NCI-H1930 (cell line): ENCODE measurements at places on chromosomes 3 and 15.

DNA sequence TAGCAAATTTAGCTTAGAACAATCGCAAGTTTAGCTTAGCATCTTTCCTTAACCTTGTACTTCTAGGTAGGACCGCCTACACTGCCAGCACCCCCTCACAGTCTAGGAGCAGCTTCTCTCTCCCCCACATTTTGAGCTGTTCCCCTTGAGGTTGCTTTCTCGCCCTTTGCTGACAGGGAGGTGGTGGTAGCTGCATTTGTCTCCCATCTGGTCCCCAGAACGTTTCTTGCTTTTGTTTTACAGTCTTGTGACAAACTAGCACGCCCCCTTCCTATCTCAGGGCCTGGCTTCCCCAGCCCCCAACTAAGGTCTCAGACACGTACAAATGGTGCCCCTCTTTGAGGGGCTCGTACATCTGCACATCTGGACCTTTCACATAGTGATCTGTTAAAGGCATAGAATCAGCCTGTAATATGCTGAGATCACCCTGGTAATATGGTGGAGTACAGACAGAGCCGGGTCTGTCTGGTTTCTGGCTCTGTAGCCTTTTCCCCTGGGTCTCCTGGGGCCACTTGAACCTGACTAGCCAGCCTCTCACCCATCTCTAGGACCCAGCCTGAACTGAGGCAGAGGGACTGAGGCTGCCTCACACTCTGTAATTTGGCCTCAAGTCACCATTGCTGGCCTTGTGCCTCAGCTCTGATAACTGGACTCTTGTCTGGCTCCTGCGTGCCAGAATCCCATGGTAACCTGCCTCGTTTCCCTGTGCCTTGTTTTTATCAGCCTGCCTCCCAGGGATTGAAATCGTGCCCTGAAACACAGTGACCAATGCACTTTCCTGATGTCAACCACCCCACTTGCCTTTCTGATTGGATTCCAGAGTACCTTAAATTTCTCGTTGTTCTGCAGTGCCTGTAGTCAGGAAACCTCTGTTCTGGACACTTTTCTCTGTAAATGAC is 27.7 kb downstream of the CRTC3 start:
- DNase-seq, result no peak

DNA sequence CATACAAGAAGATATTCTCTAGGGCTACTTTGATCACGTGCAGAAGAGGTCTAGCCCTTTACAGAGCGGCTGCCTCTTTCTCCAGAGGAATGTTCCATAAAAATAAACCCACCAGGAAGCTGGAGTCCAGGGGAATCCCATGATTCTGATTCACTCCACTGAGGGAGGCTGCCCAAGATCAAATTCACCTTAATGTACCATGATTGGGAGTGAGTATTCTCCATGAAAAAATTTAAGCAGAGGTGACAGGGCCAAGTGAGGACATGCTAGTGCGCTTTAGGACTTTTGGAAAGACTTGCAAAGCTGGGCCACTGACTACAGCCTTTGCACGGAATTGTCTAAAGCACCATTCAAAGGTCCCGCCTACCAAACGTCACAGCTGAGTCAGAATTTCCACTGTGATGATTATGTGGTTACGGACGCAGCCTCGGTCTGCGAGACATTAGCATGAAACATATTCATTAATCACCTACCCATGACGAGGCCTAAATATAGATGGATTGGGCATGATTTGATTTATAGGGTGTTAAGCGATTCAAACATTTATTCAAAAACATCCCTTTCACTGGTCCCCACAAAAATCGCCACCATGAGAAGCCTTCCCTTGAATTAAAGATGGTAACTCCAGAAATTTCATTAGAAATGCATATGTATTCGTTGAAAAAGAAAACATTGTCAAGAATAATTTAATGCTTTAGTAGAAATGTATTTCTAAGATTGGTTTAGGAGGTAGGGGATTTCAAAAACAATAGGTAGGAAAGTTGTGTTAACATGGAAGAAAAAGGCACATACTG is 152.6 kb downstream of the GREM1 start:
- no peak for DNase-seq

- no peak for DNase-seq
These were observed 239.5 kb downstream of the GAP43 start for GRCh38 chr3:115862849-115863248.

GRCh38 chr3:31754575-31755278 is 222.0 kb downstream of the STT3B start:
- DNase-seq, result no peak

- DNase-seq, result no peak
These were observed 185.2 kb upstream of the IL12A start for GRCh38 chr3:159803459-159803858.

GRCh38 chr3:82376883-82377282 is 615.4 kb upstream of the GBE1 start:
- no peak for DNase-seq

- no peak for DNase-seq
These were observed 765.1 kb downstream of the ROBO1 start for GRCh38 chr3:79002465-79003372.

- no peak for DNase-seq
These were observed 61.6 kb upstream of the SUCLG2 start for GRCh38 chr3:67715971-67716370.

- DNase-seq, result no peak
These were observed 40.2 kb upstream of the CRTC3 start for GRCh38 chr15:90489514-90489913.

DNA sequence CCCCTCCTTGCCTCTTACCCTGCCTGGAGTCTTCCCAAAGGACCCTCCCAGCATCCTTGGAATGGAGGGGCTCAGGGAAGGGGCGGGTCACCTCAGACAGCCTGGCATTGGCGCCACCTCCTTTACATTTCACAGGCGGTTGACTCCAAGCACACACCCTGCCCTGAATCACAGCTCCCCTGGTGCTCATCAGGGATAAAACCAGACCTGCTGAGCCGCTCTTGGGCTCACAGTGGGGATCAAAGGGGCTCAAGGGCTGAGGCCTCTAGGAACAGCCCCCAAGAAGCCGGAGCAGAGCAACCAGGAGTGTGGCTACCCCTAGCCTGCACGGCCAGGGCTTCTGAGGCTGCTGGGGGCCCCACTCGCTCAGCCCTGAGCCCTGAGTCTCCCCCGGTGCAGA is 16.6 kb downstream of the LINGO1 start:
- DNase-seq, result no peak

DNA sequence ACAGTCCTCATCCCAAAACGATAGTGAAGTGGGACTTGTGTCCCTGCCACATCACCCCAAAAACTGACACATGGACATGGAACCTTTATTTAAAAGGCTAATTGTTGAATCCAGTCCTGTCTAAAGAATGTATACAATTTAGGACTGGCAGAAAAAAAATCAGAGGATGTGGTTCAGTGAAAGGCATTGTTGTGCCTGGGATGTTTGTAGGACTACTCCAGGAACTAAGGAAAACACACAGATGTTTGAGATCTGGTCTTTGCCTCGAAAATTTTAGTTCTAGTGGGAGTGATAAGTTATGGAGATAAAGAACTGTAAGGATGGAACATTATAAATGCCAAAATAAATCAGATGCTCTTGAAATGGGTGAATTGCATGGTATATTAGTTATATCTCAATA is 27.2 kb downstream of the VGLL4 start:
- no peak for DNase-seq

GRCh38 chr3:114496021-114496434 is 202.2 kb downstream of the TIGIT start:
- DNase-seq, result no peak

GRCh38 chr3:172101107-172101506 is 61.7 kb downstream of the FNDC3B start:
- DNase-seq, result no peak

- no peak for DNase-seq
These were observed 215.3 kb upstream of the CGNL1 start for GRCh38 chr15:57160823-57161560.

DNA sequence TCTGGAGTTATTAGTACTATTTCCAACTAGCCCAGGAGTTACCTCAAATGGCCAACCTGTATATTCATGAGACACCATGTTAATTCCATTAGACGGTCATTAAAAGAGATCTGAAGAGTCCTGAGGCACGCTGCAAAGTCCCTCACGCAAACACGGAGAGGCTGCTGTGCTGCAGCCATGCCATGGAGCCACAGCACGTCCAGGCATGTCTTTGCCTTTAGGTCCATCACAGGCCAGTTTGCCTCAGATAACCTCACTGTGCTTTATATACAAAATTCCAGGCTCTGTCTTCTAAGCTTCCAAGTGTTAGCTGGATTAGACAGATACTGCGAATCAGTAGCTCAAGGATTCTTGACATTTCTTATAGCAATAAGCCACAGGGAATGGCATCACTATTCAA is 9.8 kb upstream of the PLAAT1 start:
- no peak for DNase-seq

DNA sequence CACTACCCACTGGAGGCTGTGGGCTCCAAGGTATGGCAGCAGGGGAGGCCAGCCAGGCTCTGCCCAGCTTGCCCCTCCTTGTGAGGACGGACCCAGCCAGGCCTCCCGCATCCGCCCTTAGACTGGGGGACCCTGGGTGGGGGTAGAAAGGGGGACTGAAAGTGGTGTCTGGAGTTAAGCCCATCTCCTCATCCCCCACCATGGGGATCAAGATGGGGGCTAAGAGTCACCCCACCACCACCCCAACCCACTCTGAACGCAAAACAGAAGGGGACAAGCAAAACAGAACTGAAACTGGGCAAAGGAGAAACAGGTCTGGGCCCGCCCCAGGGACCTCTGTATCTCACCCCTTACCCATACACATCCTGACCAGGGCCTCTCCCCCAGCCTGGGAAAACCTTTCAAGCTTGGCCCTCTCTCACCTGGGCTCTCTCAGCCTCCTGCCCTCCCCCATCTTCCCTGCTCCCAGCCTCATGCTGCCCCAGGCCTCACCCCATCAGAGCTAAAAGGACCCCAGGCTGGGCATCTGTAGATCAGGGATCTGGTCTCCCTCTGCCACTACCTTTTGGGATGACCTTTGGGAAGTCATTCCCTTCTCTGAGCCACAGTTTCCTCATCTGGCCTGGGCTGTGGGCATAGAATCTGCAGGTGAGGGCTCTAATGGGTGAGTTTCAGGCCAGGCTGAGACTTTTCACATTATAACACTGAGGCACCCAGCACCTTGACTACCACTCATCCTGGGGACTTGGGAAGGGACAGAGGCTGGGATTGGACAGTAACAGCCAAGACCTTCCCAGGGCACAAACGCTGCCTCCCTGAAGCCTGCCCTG is 30.0 kb upstream of the CYP11A1 start:
- no peak for DNase-seq

- no peak for DNase-seq
These were observed 49.4 kb downstream of the GTF2E1 start for GRCh38 chr3:120791913-120792312.

DNA sequence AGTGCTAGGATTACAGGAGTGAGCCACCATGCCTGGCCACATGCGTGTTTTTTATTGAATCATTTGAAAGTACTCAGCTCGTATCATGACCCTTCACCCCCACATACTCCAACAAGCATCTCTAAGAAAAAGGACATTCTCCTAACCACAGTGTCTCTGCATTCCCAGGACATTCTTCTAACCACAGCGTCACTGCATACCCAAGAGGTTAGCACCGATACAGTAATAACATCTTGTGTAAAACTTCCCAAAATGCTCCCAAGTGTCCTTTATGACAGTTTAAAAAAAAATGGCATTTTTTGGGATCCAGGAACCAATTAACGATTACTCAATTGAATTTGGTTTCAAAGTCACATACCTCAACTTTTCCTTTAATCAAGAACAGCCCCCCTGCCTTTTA is 39.6 kb downstream of the FLNB start:
- DNase-seq, result no peak

DNA sequence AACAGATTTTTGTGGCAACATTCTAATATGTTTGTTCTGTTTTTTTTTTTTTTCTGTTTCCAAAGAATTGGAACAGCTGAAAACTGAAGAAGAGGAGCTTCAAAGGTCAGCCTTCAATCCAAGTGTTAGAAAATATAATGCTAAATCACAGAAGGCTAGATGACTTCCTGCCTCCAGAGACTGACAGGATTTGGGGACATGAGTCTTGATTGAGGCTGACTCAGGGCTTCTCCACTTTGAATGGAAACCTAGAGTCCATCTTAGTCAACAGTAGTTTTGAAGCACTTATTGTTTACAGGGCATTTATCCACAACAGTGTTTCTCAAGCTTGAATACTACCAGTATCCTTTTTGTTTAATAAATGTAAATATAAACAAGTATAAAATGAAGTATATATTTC is 44.5 kb upstream of the RAD51 start:
- peak; percentile 13 for DNase-seq

DNA sequence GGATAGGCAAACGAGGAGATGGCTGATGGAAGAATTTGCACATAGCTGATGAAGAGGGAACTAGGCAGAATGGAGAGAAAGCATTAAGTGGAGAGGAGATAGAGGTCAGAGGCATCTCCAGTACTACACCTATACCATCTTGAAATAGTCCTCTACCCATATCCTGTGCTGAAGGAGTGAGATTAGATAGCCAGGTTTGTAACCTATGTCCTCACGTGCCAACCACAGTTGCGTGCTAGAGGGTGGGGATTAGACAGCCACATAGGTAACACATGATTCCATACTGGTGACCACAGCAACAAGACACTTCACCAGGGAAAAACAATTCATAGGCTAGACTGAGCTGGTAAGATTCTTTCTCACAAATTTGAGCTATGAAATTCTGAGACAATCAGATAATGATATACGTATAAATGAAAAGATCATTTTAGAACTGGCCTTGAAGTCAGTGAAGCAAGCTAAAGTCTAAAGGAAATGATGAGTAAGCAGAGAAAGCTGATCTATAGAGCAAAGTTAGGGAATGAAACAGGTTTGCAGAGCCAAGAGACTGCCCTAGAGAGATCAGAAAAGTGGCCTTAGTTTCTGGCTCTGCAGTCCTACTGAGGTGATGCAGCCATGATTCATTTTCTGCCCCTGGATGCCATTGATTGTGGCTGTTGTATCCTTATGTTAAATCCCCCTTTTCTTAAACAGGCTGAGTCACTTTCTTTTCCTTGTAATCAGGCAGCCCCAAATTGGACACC is 17.7 kb downstream of the MYNN start:
- DNase-seq, result no peak
